ENCODE measurements at places on chromosomes 6 and 20. TPM values are rescaled to one million over a fixed set of nuclear protein-coding genes. Genes with fewer than 3 reads are reported as not detected.

- no peaks in the 10 kb centered on the region for H3K4me1 ChIP-seq
- H3K36me3 ChIP-seq: no peaks in the 10 kb centered on the region
- no peaks in the 10 kb centered on the region for H3K27me3 ChIP-seq
- no peak for DNase-seq
- no peak overlapping the region for H3K27ac ChIP-seq
Measured at GRCh38 chr6:108193131-108193530, 27.3 kb downstream of the NR2E1 start.

- no peak overlapping the region for H3K4me3 ChIP-seq
- H3K27me3 ChIP-seq: no peaks in the 10 kb centered on the region
- H3K36me3 ChIP-seq: no peaks in the 10 kb centered on the region
- H3K4me1 ChIP-seq: 0 out of 2 replicates have a peak, but pooled peaks cover 7% of the 10 kb centered on the region
- DNase-seq: no peak
- no peak overlapping the region for H3K27ac ChIP-seq
Measured at GRCh38 chr6:31115941-31116560, 1.5 kb downstream of the PSORS1C1 start.

DNA sequence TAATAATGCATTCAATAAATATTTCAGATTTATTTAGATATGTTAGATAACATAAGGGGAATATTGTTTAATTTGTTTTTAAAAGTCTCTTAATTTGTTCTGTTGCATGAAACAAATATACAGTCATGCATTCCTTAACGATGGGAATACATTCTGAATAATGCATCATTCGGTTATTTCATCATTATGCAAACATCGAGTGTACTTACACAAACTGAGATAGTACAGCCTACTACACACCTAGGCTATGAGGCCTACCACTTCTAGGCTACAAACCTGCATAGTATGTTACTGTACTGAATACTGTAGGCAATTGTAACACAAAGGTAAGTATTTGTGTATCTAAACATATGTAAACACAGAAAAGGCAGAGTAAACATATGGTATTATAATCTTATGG is 118.7 kb downstream of the EPHA7 start:
- H3K27ac ChIP-seq: no peak overlapping the region
- no peak overlapping the region for H3K4me3 ChIP-seq
- H3K4me1 ChIP-seq: no peaks in the 10 kb centered on the region
- peaks cover 5% of the 10 kb centered on the region for H3K36me3 ChIP-seq

- no peak overlapping the region for H3K4me3 ChIP-seq
- no peak for DNase-seq
- H3K4me1 ChIP-seq: no peaks in the 10 kb centered on the region
- peaks cover 18% of the 10 kb centered on the region for H3K36me3 ChIP-seq
- H3K27me3 ChIP-seq: no peaks in the 10 kb centered on the region
- H3K27ac ChIP-seq: no peak overlapping the region
Measured at GRCh38 chr20:62846166-62846890, 15.3 kb downstream of the TCFL5 start.

- peaks cover 16% of the 10 kb centered on the region for H3K36me3 ChIP-seq
- no peaks in the 10 kb centered on the region for H3K4me1 ChIP-seq
- H3K27ac ChIP-seq: no peak overlapping the region
- DNase-seq: no peak
- H3K4me3 ChIP-seq: no peak overlapping the region
Measured at GRCh38 chr6:158290040-158290439, 22.2 kb upstream of the TULP4 start.

DNA sequence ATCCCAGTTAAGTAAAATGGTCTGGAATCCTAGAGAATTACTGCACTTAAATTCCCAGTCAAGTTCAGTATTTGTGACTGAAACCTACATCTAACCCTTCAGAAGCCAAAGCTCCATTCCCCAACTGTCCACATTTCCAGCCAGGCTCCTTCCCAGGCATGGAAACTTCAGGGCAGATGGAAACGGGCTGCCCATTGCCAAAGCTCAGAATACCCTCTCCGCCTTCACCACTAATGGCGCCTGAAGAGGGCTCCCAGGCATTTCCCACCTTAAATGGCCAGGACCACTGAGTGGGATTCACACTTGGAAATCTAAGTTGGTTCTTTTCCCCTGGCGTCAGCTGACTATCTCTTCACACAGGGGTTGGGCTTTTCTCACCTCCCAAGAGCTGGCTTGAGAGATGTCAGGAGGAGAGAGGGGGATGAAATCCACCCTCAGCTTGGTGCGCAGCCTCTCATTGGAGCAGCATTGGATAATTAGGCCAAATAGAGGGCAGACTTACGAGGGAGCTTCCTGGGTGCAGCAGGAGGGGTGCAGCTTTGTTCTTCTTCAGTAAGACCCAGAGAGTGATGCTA is 82.9 kb downstream of the ANKRD60 start:
- no peaks in the 10 kb centered on the region for H3K27me3 ChIP-seq
- H3K4me1 ChIP-seq: no peaks in the 10 kb centered on the region
- DNase-seq: no peak
- H3K36me3 ChIP-seq: no peaks in the 10 kb centered on the region
- H3K4me3 ChIP-seq: no peak overlapping the region

DNA sequence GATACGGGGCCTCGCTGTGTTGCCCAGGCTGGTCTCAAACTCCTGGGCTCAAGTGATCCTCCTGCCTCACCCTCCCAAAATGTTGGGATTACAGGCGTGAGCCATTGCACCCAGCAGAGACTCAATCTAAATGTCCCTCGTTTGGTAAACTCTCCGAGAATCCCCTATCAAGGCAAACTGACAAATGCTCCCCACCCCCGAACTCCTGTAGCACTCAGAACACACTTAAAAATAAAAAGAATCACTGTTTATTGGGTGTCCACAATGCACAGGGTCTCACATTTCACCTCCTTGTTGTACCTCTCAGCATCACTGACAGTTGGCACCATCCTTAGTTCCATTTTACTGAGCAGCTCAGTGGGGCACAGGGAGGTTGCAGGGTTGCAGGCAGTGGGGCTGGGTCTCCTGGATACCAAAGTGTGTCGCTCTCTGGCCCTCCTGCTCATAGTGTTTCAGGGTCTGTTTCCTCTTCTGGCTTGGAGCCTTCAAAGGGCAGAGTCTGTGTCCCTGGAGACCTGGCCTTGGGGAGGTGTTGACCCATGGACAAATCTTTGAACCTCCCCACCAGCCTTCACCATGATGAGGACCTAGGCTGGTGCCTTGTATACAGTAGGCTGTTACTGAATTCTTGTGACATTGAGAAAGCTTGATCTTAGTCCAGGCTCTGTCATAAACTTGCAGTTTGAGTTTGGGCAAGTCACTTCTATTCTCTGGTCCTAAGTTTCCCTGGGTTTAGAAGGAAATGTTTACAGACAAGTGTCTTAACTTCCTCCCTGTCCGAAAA is 8.5 kb upstream of the SRC start:
- peak overlapping the region; percentile 38 for H3K4me3 ChIP-seq
- no peaks in the 10 kb centered on the region for H3K4me1 ChIP-seq

- no peak overlapping the region for H3K27ac ChIP-seq
- no peak for DNase-seq
- H3K27me3 ChIP-seq: no peaks in the 10 kb centered on the region
- H3K4me1 ChIP-seq: no peaks in the 10 kb centered on the region
Measured at GRCh38 chr20:48638546-48638945, 189.3 kb downstream of the PREX1 start.

DNA sequence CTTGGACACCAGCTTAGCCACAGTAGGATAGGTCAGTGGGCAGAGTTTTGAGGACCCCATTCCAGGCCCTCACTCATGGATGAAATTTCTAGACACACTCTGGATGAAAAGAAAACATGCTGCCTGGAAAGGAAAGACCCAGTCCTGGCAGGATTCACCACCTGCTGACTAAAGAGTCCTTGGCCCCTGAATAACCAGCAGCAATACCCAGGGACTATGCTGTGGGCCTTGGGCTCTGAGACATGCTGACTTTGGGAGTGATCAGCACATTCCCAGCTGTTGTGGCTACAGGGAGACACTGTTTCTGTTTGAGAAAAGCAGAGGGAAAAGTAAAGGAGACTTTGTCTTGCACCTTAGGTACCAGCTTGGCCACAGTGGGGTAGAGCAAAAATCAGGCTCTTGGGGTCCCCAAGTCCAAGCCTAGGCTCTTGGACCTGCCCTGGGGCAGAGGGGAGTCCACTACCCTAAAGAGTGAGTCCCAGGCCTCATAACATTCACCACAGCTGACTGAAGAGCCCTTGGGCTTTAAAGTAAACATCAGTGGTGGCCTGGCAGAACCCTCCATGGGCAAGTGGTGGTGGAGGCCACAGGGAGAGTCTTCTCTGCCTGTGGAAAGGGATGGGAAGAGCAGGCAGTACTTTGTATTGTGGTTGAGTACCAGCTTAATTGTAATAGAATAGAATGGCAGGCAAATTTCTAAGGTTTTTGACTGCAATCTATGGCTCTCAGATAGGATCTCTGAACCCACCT is 516.8 kb downstream of the BCKDHB start:
- no peak overlapping the region for H3K27ac ChIP-seq
- no peaks in the 10 kb centered on the region for H3K27me3 ChIP-seq
- H3K4me3 ChIP-seq: no peak overlapping the region
- no peak for DNase-seq

- H3K27me3 ChIP-seq: no peaks in the 10 kb centered on the region
- peaks cover 19% of the 10 kb centered on the region for H3K36me3 ChIP-seq
- DNase-seq: peak; percentile 74
- H3K4me3 ChIP-seq: peak overlapping the region; percentile 97
- peak overlapping the region; percentile 83 for H3K27ac ChIP-seq
- H3K4me1 ChIP-seq: peaks cover 2% of the 10 kb centered on the region
Measured at GRCh38 chr6:15244620-15245360, 1.1 kb upstream of the JARID2 start.

- no peak for DNase-seq
- H3K4me1 ChIP-seq: no peaks in the 10 kb centered on the region
- H3K36me3 ChIP-seq: peaks cover 7% of the 10 kb centered on the region
- no peak overlapping the region for H3K27ac ChIP-seq
- H3K4me3 ChIP-seq: no peak overlapping the region
Measured at GRCh38 chr6:16665182-16665581, 96.1 kb downstream of the ATXN1 start.

DNA sequence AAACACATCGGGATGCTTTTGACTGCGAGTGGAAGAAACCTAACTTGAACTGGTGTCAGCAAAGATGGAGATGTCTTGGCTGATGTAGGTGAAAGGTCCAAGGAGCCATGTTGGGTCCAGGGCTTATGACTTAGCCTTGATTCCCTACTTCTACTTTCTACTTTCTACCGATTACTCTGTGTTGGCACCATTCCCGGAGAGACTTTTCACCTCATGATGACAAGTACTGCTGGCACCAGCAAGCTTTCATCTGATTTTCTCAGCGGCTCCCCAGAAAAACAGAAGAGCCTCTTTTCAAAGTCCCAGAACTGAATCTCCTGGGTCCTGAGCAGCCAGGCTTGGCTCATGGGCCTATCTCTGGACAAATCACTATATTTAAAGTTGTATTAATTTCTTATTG is 4.9 kb upstream of the EDN3 start:
- peaks cover 13% of the 10 kb centered on the region for H3K27me3 ChIP-seq
- no peak overlapping the region for H3K27ac ChIP-seq
- H3K4me1 ChIP-seq: no peaks in the 10 kb centered on the region
- H3K4me3 ChIP-seq: no peak overlapping the region
- H3K36me3 ChIP-seq: no peaks in the 10 kb centered on the region
- no peak for DNase-seq

DNA sequence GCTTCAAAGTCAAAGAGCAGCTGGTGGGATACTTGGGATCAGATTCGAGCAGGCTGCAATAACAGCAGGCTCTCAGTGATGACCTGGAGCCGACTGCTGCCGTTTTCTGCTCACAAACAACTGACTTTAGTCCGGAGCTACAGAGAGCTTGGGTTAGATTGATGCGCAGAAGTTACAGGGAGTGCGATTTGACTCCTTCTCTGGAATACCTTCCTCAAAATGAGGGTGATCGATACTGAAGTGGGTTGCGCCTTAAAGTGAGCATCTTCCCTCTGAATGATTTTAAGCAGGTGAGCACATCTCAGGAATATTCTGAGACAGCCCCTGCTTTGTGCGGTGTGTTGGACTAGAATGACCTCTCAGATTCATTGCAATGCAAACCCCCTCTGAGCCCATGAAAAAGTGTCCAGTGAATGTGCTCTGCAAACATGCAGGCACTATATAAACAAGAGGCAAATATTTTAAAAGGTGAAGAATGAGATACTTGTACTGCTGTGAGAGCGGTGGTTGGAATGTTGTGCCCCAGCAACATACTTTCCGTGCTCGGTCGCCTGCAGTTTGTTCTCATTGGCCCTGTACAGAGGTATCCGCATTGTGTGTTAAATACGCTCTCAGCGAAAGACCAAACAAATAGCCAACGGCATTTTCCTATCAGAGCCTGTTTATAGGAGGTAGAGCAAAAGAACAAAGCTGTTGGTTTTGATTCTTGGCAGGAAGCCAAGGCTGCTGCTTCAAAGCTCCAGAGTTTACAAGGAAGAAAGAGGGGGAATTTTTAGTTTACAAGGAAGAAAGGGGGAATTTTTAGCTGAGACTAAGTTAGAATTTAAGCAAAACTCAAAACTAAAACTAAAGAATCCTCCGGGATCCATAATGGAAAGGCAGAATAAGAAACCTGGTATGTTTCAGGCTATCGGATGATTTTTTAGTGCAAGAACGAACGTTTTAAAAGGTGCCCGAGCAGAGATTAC is 67.7 kb downstream of the PHACTR2 start:
- DNase-seq: peak; percentile 58
- H3K27me3 ChIP-seq: no peaks in the 10 kb centered on the region
- peaks cover 31% of the 10 kb centered on the region for H3K4me1 ChIP-seq
- H3K4me3 ChIP-seq: peak overlapping the region; percentile 7
- peaks cover 15% of the 10 kb centered on the region for H3K36me3 ChIP-seq
- peak overlapping the region; percentile 99 for H3K27ac ChIP-seq

DNA sequence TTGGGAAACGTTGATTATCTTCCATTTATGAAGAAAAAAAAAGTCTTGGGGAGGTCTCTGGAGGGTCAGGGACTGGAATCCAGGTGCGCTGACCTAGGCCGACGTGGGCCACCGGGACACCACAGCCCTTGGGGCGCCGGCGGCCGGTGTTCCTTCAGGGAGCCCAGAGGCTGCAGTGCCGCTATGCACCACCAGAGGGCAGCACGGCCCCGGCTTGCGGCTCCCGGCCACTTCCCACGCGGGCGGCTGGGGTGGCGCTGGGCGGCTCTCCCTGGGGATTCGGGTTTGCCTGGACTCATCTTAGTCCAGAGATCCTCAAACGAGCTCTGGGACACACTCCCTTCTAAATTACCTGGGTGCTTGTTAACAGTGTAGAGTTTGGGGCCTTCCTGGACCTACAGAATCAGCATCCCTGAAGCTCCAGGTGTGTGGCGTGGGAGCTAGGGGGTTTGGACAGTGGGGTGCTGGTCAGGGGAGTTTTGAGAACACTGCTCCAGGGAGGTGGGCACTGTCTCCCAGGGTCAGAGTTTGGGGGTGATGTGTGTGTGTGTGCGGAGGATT is 23.0 kb upstream of the GTSF1L start:
- no peaks in the 10 kb centered on the region for H3K27me3 ChIP-seq
- no peaks in the 10 kb centered on the region for H3K36me3 ChIP-seq
- no peak overlapping the region for H3K4me3 ChIP-seq
- no peak overlapping the region for H3K27ac ChIP-seq

- H3K36me3 ChIP-seq: peaks cover 14% of the 10 kb centered on the region
- H3K27me3 ChIP-seq: no peaks in the 10 kb centered on the region
- no peak overlapping the region for H3K4me3 ChIP-seq
- H3K4me1 ChIP-seq: peaks cover 8% of the 10 kb centered on the region
Measured at GRCh38 chr20:35238170-35238569, 11.7 kb downstream of the MMP24 start.

GRCh38 chr6:121770943-121771342 is 335.5 kb downstream of the GJA1 start:
- no peaks in the 10 kb centered on the region for H3K36me3 ChIP-seq
- H3K27ac ChIP-seq: no peak overlapping the region
- H3K27me3 ChIP-seq: no peaks in the 10 kb centered on the region
- no peaks in the 10 kb centered on the region for H3K4me1 ChIP-seq

The HSPA12B gene
- 2.9 TPM for total RNA-seq

The SCRT2 gene
- not detected for total RNA-seq

The RSPH9 gene
- total RNA-seq: 0.50 TPM

The TAGAP gene
- not detected for total RNA-seq

The PLAGL2 gene
- 44.4 TPM for total RNA-seq

The LTB gene
- total RNA-seq: not detected

The TTBK1 gene
- 1.6 TPM for total RNA-seq

The KIF25 gene
- total RNA-seq: 0.59 TPM

The TP53TG5 gene
- not detected for total RNA-seq

Data from H9 (cell line).